NCI-H2107 (cell line): ENCODE measurements at places on chromosomes 6 and 20.

DNA sequence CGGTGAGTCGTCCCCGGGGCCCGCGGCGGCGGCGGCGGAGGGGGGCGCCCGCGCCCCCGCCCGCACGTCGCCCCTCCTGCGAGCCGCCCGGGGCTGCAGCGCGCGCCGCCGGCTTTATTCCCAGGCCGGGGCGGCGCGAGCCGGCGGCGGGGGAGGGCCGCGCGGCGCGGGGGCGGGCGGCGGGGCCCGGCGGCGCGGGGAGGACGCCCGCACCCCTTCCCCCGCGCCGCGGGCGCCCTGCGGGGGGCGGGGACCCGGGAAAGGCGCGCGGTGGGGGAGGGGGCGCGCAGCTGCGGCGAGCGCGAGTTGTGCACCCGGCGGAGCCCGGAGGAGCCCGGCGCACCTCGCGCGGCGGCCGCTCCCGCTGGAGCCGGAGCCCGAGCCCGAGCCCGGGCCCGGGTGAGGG lies 646 bp downstream of the HMGA1 start:
- DNase-seq, result no peak

GRCh38 chr6:150722614-150723344 lies 123.1 kb downstream of the PLEKHG1 start:
- no peak for DNase-seq

DNA sequence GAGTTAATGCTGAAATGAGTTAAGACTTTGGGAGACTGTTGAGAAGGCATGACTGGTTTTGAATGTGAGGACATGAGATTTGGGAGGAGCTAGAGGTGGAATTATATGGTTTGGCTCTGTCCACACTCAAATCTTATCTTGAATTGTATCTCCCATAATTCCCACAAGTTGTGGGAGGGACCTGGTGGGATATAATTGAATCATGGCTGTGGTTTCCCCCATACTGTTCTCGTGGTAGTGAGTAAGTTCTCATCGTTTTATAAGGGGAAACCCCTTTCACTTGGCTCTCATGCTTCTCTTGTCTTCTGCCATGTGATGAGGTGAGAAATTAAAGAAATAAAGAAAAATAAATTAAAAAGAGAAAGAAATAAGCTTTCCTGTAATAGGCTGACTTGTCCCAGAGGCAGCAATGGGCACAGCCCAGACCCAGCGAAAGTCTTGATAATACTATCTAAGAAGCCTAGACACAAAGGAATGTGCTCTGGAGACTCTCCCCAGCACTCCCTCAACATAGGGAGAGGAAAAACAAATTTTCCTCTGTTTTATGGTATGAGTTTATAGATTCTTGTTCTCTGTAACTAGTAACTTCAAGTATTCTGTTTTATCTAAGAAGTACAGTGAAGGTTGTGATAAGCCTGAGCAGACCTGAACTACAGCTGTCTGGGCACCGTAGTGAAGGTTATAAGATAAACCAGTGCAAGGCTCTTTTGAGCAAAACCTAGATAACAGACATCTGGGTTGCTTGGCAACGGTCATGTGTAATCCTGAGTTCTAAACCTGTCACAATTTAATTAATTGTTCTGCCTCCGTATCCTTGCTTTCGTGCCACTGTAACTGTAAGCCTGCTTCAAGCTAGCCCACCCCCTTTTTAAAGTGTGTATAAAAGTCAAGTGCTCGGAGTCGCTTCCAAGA lies 88.9 kb upstream of the ECI2 start:
- no peak for DNase-seq

DNA sequence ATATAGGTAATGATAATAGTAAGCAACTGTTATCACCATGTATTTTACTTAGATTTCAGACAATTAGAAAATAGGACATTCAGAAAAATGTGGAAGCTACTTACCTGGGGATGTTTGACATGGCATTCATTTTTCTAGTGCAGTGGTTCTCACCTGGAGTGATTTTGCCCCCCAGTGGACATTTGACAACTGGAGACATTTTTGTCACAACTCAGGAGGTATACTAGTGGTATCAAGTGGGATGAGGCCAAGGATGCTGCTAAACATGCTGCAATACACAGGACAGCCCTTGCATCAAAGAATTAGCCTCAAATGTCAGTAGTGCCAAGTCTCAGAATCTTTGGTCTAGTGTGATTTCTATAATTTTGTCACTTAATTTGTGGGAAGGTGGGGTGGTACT lies 36.1 kb downstream of the NUS1 start:
- DNase-seq, result no peak

GRCh38 chr6:14783594-14783993 lies 462.3 kb upstream of the JARID2 start:
- DNase-seq, result no peak

- DNase-seq, result no peak
Measured at GRCh38 chr20:61845233-61845671, 220.4 kb downstream of the TAF4 start.

DNA sequence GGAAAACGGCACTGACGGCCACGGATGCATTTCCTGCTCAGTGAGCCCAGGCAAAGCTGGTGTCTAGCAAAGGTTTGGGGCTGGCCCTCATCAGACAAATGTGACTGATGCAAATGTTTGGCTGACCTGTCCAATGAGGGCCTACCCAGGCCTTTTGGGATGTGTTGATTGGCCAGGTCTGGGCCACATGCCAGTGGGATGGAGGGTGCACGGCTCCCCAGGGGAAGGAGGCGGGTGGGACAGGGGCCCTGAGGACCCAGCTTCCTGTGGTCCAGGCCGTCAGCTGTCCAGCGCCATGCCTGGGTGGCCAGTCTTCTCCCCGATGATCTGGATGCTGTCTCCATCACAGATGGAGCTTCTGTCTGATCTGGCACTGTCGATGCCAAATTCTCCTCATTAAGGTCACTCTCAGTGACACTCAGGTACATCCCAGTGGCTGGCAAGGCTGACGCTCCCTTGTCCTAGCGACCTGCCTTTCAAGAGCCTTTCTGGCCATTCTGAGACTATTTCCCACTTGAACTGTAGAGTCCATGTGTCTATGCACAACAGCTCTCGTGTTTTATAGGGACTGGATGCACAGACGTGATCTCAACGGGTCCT lies 43.0 kb downstream of the NTSR1 start:
- DNase-seq, result no peak

- DNase-seq, result no peak
Measured at GRCh38 chr20:48405909-48406308, 421.9 kb downstream of the PREX1 start.

DNA sequence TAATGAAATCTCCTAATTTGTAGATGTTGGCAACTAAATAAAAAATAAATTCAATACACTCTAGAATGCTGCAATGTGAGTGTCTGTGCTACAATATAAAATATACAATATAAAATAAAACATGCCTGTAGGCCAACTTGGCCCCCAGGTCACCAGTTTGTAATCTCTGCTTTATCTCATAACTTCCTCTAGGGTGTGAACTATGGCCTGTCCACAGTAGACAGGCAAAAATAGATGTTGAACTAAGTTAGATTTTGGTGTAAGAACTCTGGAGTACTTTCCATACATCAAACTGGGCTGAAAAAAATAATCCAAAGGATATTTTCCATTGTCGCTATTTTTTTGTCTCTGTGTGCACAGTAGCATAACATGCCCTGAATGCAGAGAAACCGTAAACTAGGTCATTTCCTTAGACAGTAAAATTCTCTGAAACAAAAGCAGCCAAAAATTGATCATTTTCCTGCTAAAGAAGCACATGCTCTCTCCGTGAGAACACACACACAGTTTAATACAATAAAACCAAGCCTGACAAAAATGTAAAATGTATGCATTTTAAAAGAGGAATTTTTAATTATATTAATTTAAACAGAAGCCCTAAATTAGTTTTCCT lies 98.5 kb upstream of the ZFP64 start:
- no peak for DNase-seq

DNA sequence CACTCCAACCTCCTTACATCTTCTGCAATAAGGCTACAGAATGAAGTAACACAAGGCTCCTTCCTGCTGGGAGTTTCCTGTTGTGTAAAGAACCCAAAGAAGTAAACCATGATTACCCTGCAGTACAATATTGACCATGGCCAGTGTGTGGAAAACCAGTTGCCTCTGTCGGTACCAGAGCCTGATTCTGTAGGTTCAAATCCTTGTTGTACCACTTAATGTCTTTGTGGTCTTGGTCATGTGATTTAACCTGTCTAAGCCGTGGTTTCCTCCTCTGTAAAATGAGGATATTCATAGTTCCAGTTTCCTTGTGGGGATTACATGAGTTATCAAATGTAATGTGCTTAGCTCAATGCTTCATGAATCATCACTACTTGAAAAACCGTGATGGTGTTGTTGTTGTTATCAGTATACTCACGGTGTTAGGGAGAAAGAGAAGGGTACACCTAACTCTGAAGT lies 60.3 kb upstream of the PRELID3B start:
- no peak for DNase-seq

DNA sequence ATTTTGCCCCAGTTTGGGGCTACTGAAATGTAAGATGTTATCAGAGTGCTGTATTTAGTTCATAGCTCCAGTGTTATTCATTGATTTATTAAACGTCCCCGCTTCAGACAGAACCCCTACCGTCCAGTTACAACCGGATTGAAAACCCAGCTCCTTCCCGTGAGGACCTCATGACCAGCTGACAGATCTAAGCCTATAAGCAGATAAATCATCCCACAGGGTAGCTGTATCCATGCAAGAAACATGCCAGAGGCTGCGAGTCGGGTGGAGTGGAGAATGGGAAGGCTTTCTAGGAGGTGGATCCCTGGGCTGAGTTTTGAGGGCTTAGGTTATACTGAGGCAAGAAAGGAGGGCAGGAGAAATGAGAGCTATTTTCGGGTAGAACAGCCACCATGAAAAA lies 260.0 kb downstream of the ARID1B start:
- DNase-seq, result no peak

DNA sequence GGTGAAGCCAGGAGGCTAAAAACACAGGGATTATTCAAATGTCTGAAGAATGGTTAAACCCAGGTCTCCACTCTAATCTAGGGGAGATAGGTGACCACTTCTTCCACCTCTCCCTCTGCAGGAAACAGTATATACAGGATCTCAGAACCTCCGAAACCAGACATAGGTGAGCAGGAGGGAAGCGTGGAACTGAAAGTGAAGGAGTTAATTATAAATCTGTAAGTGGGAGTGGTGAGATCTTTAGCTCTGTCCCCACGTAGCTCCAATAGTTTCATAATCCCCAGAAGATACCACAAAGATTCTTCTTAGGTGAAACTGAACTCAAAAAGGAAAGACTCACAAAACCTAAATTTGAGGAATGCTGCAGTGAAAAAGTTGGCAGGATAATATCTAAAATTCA lies 76.8 kb downstream of the THEMIS start:
- no peak for DNase-seq

DNA sequence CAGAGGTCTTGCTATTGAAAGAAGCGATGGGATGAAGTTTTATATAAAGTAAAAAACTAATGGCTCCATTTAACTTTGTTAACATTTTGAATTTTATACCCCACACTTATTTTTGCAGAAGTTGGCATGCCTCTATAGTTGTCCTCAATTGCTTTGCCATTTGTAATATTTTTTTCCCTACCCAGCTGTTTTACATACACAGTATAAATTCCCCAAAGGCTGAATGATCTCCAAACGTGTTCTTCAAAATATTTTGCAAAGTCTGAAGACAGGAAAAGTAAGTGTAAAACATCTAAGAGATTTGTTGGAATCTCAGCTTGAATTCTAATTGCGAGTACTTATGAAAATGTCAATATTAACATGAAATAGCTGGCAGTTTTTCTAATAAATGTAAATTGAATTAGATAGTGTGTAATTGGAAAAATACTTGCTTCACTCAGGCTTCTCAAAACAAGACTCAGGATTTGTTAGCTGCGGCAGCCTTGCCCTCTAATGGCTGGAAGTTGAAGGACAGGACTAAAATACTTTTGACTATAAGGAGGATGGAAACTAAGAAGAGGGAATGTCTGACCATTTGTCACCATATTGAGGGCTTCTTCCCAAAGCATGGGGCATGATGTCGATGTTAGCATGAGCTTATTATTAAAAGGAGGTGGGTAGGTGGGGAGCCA lies 226.8 kb downstream of the UST start:
- DNase-seq, result no peak

- no peak for DNase-seq
Measured at GRCh38 chr20:1331101-1331500, 2.2 kb upstream of the SDCBP2 start.

- no peak for DNase-seq
Measured at GRCh38 chr6:63813566-63814120, 178.0 kb downstream of the PHF3 start.

DNA sequence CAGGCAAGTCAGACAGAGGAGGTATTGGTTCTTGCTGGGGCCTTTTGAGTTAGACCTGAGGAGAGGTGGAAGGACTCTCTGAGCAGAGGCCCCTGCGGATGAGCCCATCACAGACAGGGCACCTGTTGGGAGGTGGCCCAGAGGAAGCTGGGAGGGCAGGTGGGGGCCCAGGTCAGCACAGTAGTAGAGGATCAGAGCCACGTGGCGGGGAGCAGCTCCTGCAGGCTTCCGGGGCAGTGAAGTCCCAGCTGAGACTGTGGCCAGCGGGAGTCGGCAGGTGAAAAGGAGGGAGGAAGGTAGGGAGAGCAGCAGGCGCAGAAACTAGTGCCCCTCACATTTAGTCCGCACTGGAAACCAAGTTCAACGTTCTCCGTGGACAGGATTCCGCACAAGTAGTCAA lies 61.8 kb downstream of the RSPH3 start:
- DNase-seq, result no peak

- DNase-seq, result no peak
Measured at GRCh38 chr6:27407153-27407814, 18.7 kb downstream of the ZNF391 start.

DNA sequence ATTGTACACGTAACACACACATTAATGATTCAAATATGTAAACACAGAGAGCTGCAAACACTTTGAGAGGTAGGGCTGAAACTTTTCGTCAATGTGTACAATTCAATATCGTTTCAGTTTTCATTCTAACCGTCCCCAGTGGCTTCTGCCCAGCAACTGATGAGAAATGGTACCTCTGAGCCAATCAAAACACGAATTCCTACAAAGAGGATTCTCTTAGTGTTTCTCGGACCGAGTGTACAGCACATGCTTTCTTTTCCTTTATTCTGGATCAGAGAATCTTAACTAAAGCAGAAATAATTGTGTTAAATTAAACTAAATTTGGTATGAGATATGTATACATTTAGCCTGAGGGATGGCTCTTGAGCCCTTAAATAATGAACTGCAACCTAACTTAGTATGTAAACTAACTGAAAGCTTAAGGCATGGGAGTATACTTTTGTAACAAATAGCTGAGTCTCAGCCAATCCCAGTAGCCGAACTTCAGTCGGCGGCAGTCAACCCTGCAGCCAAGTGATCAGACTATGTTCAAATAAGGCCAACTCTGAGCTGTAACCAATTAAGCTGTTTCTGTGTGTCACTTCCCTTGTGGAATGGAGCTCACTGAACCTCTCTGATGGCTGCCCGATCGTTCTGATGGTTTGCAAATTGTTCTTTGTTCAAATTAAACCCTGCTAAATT lies 16.1 kb downstream of the BTN2A1 start:
- peak; percentile 0 for DNase-seq

DNA sequence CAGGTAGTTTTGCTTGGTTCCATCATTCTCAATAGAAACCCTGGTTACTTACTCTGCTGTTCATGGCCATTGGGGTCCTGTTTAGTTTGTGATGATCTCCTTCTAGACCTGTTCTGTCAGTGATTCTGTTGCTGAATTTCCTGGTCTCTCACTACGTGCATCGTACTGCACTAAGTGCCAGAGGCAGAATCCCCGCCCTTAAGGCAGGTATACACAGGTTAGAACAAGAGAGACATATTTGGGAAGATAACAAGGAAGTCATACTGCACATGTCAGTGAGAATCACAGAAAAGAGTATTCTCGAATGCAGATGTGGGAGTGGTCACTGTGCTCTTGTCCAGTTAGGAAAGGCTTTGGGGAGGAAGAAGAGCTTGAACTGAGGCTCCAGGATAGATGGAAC lies 148.1 kb upstream of the MYLIP start:
- DNase-seq, result no peak
